Stimulated activated CD4-positive, alpha-beta T cell treated with anti-CD3 and anti-CD28 coated beads, Interleukin-1b, Interleukin-23, amount 100 ng/mL, for 24 hours (primary cell): ENCODE measurements at places on chromosomes 4 and X.

DNA sequence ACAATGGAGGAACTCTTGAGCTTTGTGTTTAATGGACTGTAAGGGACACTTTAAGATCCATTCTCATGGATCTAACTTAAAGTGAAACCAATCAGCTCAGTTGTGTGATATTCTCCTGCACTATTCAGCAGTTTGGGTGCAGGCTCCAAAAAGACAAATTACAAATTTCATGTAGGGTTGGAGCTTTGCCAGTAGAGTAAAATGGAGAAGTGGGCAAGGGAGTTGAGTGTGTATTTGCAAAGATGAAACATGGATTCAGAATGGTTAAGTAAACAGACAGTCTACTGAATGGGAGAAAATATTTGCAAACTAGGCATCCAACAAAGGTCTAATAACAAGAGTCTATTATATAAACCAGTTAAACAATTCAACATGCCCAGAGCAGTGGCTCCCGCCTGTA is 21.2 kb upstream of the MID2 start:
- no peak for DNase-seq

GRCh38 chrX:30530606-30531005 is 47.0 kb downstream of the TASL start:
- DNase-seq, result no peak

GRCh38 chr4:168647646-168648375 is 151.0 kb downstream of the PALLD start:
- DNase-seq, result no peak

DNA sequence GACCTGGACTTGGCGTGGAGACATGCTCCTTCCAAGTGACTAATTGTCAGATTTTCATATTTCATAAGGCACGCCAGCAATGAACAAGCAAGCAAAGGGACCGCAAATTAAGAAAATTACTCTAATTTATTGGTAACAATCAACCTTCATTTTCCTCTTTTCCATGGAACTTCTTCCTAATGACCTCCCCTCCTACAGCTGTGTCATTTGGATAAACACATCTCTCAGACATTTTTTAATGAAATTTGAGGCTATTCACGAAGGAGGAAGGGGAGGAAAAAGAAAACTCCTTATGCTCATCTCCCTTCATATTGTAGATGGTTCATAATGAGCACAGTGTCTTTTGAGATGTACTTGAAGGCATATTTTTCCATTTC is 38.6 kb upstream of the TLR3 start:
- DNase-seq, result no peak

DNA sequence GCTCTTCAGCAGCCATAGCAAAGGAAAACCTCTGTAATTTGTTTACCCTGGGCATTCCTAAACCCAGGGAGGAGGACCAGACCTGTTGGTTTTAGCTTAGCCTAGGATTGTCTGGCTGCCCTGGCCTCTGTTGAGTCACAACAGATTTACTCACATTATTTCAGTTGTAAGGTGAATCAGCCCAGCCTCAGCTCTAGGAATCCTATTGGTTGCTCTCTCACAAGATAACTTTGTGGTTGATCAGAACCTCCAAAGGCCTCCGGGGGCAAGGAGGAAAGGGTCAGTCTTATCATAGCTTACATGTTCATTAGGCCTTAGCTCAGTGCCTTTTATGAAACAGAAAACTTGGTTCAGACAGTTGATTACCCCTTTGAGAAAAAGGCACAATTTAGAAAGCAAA is 41.0 kb downstream of the PDK3 start:
- DNase-seq, result no peak

- no peak for DNase-seq
Observed at GRCh38 chr4:80948141-80948540, 82.4 kb upstream of the BMP3 start.

DNA sequence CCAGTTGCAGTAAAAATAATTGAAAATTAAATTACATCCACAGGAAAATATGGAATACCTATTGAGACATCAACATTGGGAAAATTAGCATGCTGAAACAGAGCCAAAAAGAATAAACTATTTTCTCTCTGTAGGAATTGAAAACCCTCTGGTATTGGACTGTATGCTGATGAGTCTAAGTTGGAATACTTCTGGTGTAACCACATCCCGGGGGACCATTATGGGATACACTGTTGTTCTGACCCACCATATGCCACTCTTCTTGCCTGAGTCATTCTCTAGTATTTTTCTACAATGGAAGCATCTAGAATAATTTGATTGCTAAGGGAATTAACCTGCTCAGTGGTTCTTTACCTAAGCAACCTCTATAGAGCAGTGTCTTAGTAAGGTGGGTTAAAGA is 640.7 kb upstream of the AGA start:
- DNase-seq, result no peak

DNA sequence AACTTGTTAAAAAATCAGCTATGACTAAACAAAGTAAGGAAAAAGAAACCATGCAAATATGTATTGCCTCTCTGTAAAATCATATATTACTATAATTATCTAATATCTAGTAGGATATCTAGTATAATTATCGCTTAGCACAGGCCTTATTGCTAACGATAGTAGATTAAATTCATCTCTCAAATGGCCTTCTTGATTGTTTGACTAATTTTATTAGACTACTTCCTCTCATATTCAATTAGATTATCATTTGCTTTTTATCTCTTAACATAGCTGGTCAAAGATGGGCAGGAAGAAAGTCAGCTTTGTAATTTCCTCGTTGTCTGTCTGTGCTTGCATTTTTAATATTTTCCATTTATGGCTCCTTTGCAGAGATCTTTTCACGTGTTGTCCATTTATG is 21.9 kb upstream of the HPGDS start:
- no peak for DNase-seq

- no peak for DNase-seq
Observed at GRCh38 chrX:129650821-129651510, 3.8 kb downstream of the APLN start.

DNA sequence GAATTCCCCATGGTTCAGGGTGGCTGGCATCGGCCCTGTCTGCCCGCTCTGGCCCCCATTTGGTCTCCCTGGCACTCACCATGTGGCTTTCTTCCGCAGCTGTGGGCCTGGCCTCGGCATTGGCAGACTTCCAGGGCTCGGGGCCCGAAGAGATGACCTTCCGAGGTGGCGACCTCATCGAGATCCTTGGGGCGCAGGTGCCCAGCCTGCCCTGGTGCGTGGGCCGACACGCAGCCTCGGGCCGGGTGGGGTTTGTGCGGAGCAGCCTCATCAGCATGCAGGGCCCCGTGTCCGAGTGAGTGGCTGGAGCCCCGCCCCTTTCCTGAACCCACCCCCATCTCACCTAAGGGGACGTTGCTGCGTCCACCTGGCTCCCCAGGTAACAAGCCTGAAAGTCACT is 20.1 kb downstream of the SH3TC1 start:
- no peak for DNase-seq

DNA sequence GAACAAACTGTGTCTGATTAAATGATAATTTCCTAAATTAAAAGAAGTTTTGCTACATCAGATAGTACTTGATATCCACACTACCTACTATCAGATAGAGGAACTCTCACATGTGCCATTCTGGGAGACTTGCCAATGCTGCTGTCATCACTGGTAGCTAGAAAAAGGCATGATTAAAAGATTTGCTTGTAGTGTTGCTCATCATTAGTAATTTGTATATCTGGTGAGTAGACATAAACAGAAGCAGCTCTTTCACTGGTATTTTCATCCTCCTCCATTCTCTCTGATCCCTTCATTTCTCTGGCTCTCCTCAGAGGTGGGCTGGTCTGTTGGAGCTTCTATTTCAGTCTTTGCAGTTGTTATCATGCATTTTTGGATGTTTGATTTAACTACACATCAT is 56.0 kb downstream of the SPRY1 start:
- no peak for DNase-seq

DNA sequence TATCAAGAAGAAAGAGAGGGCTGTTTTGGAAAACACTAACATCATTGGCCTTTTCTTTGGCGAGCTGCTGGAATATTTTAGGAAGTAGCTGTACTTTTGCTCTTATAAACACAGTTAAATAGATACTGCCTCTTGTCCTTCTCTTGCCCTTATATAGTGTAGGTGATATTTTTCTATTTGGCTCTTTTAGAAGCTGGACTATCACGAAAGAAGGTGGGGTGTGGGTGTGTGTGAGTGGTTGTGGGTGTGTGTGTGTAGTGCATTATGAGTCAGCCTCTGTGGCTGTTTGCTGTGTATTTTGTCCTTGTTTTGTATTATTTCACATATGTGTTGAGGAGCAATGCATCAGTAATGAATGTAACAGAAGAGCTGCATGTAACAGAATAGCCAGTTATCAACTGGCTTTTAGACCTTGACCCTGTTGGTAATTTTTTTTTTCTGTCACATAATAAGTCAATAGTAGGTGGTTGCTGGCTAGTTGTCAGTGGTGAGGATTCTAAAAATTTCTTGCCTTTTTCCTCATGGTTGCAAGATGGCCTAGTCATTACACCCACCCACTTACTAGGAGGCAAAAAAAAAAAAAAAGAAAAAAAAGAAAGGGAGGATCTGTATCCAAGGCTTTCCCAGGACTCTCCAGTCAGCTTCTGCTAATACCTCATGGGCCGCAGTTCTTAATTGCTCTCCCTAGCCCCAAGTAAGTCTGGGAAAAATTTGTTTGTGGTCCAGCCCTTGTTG is 23.8 kb downstream of the ARHGAP10 start:
- no peak for DNase-seq

- DNase-seq, result no peak
Observed at GRCh38 chr4:183755596-183755995, 96.5 kb downstream of the TRAPPC11 start.

DNA sequence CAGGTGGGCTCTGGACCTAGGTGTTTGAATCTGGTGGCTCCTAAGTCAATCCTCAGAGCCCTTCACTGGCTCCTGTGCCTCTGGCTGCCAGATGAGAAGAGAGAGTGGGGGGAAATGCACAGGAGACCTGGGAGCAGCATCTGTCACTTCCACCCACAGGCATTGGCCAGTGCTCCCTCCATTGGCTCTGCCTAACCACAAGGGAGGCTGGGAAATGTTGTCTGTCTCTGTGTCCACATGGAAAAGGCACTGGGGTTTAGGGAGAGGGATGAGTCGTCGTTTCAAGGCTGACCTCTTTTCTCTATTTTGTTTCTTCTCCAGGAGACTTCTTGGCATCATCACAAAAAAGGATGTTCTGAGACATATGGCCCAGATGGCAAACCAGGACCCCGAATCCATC is 76.4 kb downstream of the CLCN4 start:
- no peak for DNase-seq

DNA sequence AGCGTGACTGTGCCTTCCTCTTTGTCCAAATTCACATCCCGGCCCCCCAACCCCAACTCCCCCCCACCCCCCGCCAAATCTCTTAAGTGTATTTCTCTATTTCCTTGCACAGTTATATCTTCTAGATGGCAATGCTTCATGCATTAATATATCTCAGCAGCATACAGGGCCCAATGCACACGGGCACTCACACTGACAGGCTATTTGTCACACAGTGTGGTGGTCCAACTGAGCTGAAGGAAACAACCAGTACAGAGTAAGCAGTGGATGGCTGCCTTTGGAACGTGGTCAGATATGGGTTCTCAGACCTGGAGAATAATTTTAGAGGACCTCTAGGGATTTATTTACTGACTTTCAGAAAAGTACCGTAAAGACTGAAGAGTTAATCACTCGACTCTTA is 681 bp downstream of the EXOC1 start:
- no peak for DNase-seq

DNA sequence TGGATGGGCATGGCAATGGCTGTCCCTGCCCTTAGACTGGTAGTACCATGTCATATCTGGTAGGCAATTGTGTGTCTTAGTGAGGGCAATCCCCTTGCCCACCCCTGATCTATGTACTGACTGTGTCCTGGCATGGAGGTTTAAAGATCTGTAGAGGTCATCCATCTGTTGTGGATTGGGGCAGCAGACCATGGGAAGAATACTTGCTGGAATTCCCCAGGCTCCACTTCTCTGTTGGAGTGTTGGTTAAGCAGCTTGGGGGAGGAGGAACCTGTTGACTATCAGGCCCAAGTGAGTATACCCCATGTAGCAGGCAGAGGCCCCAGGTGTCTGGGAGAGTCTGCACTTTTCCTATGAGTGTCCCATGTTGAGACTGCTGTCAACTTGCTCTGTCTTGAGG is 246.7 kb upstream of the DIPK2B start:
- DNase-seq, result no peak

GRCh38 chr4:154731756-154732155 is 12.0 kb upstream of the LRAT start:
- DNase-seq, result no peak

DNA sequence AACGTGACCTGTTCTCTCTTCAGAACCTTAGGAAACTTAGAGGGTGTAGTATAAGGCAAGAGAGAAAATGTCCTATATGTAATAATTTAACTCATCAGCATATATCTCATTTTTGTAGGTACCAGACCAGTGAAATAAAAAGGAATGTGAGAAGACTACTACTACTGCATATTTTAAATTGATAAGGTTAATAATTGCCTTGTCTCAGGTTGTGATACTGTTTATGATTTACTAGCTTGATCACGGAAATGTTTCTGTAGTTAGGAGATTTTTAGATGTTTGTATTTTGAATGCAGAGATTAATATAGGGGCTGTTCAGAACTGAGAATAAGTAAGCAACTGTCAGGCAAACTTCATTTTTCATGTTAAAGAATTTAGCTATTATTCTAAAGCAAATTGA is 1563.4 kb downstream of the C4orf33 start:
- no peak for DNase-seq

- DNase-seq, result no peak
Observed at GRCh38 chrX:133639726-133640125, 224.4 kb upstream of the GPC4 start.

GRCh38 chr4:123077330-123077729 is 154.9 kb upstream of the NUDT6 start:
- no peak for DNase-seq

DNA sequence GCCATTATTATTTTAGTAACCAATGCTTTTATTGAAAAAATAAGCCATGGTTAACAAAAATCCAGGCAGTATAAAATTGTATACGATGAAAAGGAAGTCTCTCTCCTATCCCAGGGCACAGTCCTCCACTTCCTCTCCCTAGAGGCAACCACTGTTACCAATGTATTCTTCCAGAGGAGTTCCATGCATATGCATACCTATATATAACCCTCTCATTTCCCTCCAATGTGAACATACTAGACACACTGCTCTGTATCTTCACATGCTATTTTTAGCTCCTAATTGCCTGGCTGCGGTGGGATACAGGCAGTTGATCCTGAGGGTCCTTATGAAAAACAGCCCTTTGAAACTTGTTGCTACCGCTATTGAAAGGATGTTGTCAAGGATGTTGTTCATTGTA is 33.8 kb downstream of the PRPS1 start:
- DNase-seq, result no peak

DNA sequence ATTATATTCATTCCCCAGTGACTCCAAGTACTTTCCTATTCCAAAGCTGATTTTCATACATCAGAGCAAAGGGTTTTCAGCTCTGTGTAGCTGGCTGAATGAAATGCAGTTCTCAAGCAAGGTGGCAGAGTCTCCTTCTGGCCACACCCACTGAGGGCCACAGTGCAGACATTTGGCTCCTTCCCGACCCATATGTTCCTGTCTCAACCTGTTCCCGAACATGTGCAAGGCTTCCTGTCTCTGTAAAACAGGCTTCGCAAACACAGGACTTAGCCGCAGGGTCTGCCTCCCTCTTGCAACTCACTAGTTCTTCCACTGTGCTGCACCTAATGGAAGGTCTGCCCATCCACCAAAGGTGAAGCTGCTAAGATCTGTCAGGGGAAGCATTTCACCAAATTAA is 249.2 kb downstream of the MID1IP1 start:
- no peak for DNase-seq
